ENCODE measurements at places on chromosomes 7 and 10.

GRCh38 chr10:15015451-15015850 lies 28.3 kb upstream of the OLAH start:
- DNase-seq = no peak

DNA sequence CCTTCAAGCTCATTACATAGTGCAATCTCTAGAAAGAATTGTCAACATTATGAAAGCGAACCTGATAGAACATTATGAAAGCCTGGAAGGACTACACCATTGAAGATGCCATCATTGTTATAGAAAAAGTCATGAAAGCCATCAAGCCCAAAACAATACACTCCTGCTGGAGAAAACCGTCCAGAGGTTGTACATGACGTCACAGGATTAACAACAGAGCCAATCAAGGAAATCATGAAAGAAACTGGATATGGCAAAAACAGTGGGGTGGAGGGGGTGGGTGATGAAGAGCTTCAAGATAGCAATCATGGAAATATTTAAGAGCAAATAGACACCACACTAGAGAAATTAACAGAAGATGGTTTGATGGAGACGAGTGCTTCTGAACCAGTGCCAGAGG lies 45.7 kb downstream of the TOMM7 start:
- no peak for DNase-seq

GRCh38 chr7:138926241-138926612 lies 55.0 kb downstream of the KIAA1549 start:
- DNase-seq = no peak

GRCh38 chr10:89357096-89357495 lies 20.8 kb upstream of the IFIT1B start:
- no peak for DNase-seq

DNA sequence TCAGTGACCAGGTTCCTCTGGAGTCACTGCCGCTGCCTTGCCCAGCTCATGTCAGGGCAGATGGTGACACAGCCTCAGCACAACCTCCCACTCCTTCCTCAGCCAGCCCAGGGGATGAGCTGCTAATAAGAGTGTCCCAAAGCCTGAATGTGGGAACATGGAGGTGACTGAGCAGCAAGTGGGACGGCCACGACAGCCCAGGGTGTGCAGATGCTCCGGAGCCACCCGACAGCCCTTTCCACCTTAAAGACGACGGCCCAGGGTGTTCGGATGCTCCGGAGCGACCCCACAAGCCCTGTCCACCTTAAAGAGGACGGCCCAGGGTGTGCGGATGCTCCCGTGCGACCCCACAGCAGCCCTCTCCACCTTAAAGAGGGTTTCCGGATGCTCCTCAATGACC lies 89.2 kb downstream of the DIP2C start:
- DNase-seq = no peak

- no peak for DNase-seq
Measured at GRCh38 chr10:50988792-50989191, 85.5 kb upstream of the PRKG1 start.

- no peak for DNase-seq
Measured at GRCh38 chr7:50528266-50529092, 36.7 kb downstream of the DDC start.

Data from stimulated activated CD8-positive, alpha-beta memory T cell treated with anti-CD3 and anti-CD28 coated beads, Interleukin-7, amount 100 ng/mL, for 48 hours (primary cell).